ENCODE measurements at places on chromosomes 11 and 22. TPM values are rescaled to one million over a fixed set of nuclear protein-coding genes. Genes with fewer than 3 reads are reported as not detected.

The THY1 gene
- not detected for total RNA-seq

The HORMAD2 gene
- total RNA-seq, result not detected

The CDC42BPG gene
- total RNA-seq, result 0.12 TPM

The IFITM5 gene
- not detected for total RNA-seq

The PATE2 gene
- total RNA-seq, result not detected

The RASL10A gene
- total RNA-seq, result not detected

The CALCA gene
- not detected for total RNA-seq

The OR52E8 gene
- total RNA-seq, result not detected

The TRIM49 gene
- total RNA-seq, result not detected

The WDR74 gene
- 82.0 TPM for total RNA-seq

The HTR3B gene
- total RNA-seq, result not detected

The FZD4 gene
- total RNA-seq, result 0.17 TPM

The CECR2 gene
- total RNA-seq, result 0.06 TPM

The OR51Q1 gene
- not detected for total RNA-seq

The KLHDC7B gene
- total RNA-seq, result not detected

The SHISAL1 gene
- 1.2 TPM for total RNA-seq

The MAP6 gene
- total RNA-seq, result not detected

The PDE2A gene
- total RNA-seq, result 1.5 TPM

The GRK2 gene
- 31.7 TPM for total RNA-seq

The OR4S2 gene
- total RNA-seq, result not detected

The C11orf97 gene
- total RNA-seq, result not detected

The BET1L gene
- 23.3 TPM for total RNA-seq

The ADM2 gene
- total RNA-seq, result 4.6 TPM

The CSKMT gene
- total RNA-seq, result 0.09 TPM

The STK33 gene
- total RNA-seq, result not detected

The WNT11 gene
- total RNA-seq, result 3.7 TPM

The GRAMD1B gene
- total RNA-seq, result 4.2 TPM

The MMP13 gene
- not detected for total RNA-seq

The GPHA2 gene
- total RNA-seq, result not detected

The OR8A1 gene
- not detected for total RNA-seq

The TSSC4 gene
- 70.5 TPM for total RNA-seq

The KRTAP5-7 gene
- total RNA-seq, result not detected

The ANO9 gene
- not detected for total RNA-seq

The MAPK1 gene
- 34.9 TPM for total RNA-seq

The LPXN gene
- total RNA-seq, result 0.46 TPM

The OR51I1 gene
- not detected for total RNA-seq

The LMO2 gene
- not detected for total RNA-seq

The TMEM191B gene
- not detected for total RNA-seq

The TREH gene
- not detected for total RNA-seq

The PRRG4 gene
- 2.6 TPM for total RNA-seq

The CYP2D6 gene
- total RNA-seq, result not detected

The SLN gene
- total RNA-seq, result not detected

The PIWIL4 gene
- total RNA-seq, result 0.95 TPM

All from Caki2 (cell line).